ENCODE measurements at places on chromosomes 5 and 9.

DNA sequence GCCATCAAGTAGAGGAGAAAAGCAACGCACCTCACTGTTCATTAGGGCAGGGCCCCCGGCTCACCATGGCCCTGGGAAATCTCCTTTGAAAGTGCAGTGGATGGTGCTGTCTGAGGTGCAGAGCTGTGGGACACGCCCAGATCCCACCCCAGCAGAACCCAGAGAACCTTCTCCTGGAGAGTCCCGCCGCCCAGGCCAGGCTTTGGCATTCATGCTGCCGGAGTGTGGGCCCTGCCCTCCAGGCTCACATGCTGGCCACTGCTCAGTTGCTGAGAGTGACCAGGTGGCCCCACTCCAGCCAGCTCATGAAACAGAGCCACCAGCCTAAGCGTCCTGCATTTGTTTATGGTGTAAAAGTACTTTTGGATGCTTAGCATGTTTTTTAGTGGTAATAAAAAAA lies 23.8 kb upstream of the LRRC14B start:
- peak; percentile 59 for DNase-seq

DNA sequence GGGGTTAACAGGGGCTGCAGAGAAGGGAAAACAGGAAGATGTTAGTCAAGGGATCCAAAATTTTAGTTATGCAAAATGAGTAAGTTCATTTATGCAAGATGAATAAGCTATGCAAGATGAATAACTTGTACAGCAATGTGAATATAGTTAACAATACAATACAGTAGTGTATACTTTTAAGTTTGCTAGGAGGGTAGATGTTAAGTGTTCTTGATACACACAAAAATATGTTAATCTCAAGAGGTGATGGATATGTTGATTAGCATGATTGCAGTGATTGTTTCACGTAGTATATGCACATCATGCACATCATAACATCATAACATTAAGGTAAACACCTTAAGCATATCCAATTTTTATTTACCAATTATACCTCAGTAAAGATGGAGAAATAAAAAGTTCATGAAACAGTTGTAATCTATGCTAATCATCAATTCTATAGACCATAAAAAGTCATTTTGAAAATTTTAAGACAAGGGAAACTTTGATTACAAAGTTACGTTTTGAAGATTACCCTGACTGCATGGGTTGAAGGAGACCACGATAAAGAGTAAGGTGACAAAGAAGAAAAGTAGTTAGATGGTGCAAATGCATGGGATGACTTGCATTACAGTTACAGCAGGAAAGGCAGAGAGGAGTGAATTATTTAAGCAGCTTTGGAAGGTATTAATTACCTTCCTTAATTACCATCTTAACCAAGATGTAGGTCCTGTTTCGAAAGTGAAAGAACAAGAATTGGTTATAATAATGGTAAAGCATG lies 31.4 kb downstream of the FAM174A start:
- DNase-seq: no peak

DNA sequence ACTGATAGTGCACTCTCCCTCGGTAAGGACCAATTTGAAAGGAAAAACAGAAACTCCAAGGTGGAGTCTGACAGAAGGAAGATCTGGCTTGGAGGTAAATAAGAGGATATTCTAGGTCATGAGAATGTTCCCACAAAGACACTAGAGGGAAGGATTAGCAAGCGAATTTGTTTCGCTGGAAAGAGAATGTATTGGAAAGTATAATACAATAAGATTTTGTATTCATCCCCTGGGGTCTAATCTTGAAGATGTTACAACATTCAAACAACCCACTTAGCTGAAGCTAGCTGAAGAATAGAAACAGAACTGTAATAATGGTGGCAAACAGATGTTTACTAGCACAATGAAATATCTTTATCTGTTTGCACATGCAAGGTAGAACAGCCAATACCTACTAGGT lies 158.7 kb downstream of the GNAQ start:
- no peak for DNase-seq

DNA sequence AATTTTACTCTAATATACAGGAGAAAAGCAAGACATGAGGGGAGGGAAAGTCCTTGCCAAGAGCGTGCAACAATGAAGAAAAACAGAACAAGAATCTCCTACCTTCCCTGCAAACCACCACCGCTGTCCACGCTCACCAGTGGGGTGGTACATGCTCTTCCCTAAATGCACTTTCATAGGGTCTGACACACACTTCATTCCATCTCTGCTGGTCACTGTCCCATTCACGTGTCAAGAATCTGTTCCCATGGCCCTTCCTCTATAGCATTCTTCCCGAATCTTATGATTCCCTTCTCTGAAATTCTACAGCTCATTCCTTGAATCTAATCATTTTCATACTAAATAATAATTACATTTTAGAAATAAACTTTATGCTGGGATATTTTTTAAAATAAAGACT lies 11.4 kb upstream of the DNAH5 start:
- no peak for DNase-seq

- peak; percentile 42 for DNase-seq
Observed at GRCh38 chr5:159286420-159287035, 23.4 kb downstream of the UBLCP1 start.

DNA sequence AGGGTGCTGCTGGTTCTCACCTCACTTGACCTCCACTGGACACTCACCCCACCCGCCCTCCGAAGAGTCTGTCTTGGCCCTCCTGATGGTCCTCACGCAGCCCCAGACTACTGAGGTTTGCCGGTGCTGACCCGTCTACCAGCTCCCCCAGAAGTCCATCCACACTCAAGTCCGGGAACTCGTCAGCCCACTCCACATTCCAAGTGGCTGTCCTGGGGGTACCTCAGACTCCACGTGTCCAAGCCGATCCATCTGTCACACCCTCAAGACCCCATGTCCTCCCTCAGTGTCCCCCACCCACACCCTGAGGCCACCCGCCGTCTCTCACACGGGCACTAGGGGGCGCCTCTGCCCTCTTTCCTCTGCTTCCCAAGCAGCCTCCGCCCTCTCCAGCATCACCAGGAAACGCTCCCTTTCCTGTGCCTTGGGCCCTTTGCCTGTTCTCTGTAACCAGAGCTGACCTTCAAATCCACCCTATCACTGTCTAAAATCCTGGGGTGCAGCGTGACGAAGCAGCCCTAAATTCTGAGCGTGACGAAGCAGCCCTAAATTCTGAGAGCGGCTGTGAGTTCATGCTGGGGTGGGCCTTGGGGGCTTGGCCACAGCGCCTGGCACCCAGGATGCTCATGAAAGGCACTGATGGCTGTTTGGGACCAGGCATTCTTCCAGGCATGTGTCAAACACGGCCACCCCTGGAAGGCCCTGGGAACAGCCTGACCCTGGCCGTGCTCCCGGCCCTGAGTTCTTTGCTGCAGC lies 95.7 kb downstream of the KCNT1 start:
- peak; percentile 97 for DNase-seq

GRCh38 chr9:134433909-134434882 lies 107.9 kb downstream of the RXRA start:
- DNase-seq: no peak
